ENCODE measurements at places on chromosomes 5 and 9.
A peak's percentile ranks its signal among the peaks of the same experiment; 100 is the strongest.

DNA sequence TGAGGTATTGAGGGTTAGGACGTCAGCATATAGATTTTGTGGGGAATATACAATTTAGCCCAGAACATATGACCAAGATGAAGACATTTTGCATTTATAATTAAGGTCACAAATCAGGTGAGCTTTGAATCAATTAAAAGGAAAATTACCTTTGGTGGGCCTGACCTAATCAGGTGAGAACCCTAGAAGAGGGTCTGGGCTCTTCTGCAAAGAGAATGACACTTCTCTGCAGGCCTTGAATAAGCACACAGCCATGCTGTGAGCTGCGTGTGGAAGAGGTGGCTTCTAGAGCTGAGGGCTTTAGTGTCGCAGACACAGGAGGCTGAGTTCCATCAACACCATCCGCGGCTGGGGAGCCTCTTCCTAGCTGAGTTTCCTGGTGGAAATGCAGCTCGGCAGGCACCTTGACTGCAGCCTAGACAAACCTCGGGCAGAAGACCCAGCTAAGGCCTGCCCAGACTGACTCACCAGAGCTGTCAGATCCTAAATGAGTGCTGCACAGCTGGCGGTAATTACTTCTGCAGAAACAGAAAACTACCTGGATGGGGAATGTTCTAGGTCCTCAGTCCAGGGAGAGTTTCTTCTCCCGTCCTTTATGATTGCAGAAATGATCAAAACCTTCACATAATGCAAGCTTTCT, 287.5 kb upstream of the IRX1 start:
- no peak for DNase-seq

GRCh38 chr9:120891884-120892747, 15.1 kb upstream of the PHF19 start:
- no peak for DNase-seq

DNA sequence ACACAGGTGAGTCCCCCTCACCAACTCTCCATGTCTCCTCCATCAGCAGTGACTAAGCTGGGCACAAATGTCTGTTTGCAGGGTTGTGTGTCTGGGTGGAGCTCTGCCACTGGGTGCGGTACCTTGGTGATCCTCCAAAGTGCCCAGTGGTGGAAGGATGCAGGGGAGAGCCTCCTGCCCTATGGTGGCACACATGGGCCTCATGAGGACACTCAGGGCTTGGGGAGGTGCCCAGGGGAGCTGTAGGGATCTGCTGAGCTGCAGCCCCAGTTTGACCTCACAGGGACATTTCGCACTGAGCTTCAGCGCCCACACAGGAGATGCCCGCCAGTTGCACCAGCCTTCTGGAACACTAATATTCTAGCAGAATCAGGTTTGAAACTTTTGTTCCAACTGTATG, 29.5 kb downstream of the S1PR3 start:
- no peak for DNase-seq

DNA sequence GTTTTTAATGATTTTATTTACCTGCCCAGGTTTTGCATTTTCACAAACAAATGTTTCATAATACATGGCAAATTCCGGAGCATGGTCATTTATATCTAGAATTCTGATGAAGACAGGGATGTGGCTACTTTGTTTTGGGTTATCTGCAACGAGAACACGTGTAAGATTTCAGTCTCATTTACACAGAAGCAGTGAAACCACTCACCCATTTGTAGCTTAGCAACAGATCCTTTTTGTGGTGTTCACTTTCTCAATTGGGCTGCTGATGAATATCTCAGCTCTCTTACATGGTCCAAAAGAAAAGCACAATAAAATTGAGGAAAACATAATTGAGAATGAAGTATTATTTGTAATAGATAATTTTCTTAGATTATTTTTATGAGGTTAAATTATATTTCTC, 148.6 kb downstream of the CDH9 start:
- DNase-seq, result no peak

- no peak for DNase-seq
Observed at GRCh38 chr5:74418709-74419108, 221.8 kb downstream of the ENC1 start.

DNA sequence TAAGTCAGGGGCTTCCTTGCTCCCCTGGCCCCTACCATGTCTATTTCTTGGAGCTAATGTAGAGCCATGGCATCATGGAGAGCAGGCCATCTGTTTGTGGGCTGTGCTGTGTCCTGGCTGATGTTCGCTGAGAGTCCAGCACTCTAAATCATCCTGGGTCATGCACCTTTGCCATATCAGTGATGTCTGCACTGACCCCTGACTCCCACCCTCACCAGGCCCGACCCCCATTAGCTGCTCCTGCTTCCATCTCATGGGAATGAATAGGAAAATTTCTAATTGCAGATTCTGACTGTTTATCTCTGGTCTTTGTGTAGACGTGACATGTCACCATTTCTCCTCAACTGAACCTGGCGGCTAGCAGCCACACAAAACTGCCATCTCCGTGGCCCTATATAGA, 236.9 kb downstream of the NSG2 start:
- DNase-seq, result no peak

GRCh38 chr5:1526190-1526631, 2.5 kb upstream of the LPCAT1 start:
- DNase-seq, result no peak

DNA sequence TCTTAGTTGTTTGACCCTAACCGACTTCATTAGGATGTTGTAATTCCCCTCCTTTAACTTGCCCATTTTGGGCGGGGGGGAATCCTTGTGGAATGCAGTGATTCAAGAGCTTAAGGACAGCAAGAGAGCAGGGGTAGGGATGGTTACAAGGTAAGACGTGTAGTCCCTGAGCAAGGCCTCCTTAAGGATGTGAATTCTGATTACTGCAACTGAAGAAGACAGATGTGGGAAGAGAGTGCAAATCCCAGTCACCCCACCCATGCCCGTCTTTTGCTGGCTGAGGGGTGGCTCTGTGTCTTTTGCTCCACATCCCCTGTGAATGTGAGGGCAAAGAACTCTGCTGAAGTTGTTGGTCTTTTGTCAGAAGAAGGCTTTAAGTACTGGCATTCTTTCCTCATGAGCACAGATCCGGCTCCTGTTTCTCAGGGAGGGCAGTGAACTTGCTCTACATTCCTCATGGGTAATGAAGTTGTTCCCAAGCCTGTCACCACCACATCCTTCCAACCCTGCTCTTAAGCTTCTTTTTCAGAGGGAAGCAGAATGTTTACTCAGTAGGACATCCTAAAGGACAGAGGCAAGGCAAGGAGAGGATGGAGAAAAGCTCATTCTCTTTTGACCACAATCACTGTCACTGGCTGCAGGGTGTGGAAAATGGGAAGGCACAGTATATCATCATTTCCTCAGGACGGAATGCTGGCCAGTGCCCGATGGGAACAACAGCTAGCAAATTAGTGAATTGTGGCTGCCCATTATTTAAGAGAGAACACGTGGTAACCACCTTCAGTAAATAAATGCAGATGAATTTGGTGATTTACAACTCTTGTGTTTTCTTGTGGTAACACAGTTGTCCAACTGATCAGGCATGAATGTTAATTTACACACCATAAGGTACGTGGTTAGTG, 61.5 kb downstream of the RAI14 start:
- DNase-seq, result peak; percentile 96

GRCh38 chr5:131983244-131983771, 28.1 kb downstream of the ACSL6 start:
- DNase-seq, result peak; percentile 55

- no peak for DNase-seq
Observed at GRCh38 chr5:11602298-11602697, 301.9 kb downstream of the CTNND2 start.

- no peak for DNase-seq
Observed at GRCh38 chr5:111929867-111930266, 172.9 kb upstream of the NREP start.

DNA sequence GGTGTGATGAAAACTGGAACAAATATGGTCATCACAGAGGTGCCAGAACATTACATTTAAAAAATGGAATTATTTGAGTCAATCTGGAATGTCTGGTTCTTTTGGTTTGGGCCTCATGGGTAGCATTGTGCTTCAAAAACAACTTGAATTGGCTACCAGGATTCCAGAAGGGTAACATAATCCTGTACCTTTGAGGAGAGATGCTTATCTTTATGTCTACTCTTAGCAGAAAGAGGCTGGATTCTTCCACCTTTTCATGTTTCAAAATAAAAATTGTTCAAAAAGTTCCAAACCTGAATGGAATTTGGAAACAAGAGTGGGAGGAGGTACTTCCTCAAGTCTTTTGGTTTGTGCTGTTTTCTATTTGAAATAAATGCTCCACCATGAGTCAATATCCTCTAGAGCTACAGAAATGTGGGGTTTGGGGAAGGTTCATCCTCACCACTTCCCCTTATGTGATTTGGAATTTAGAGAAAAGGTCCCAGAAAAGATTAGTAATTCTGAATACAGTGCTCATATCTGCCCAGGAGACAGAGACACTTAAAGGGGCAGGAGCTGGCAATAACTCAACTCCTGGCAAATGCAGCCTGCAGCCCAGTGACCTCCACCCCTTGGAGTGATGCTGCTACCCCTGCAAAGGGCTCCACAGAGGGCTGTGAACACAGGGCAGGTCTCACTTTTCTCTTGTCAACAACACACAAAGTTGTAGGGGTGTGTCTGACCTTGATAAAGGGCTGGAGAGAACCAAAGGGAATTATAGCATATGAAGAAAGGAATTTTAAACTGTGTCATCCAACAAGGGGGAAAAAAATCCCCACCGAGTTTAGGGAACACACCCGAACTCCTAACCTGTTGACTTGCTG, 272.8 kb downstream of the CWC27 start:
- DNase-seq, result no peak

DNA sequence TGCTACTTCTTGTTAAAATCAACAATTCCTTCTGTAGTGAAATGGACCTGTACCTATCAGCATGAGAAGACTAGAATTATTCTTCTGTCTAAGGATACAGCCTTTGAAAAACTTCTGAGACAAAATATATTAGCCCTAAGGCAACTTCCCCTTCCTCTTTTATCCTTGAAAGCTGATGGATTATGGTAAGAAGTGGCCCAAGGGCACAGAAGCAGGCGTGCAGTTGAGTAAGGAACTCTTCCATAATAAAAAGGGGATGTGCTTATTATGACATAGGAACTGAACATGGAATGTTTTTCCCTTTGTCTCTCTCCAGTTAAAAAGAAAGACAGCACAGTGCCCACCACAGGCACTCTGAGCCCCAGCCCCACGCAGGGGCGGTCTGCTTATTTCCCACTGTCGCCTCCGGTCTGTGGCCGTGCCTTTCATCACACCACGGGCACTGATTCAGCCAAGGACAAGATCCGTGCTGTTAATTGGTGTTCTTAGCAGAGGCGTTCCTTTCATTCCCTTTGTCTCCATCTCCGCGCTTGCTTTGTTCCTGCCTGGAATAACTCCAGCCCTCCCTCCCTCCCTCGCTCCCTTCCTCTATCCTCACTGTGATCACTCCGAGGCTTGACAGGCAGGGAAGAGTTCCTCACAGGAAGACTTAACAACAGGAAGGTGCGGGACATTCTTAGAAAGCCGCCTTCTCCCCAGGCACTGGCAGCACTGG, 135.9 kb upstream of the OTULINL start:
- DNase-seq, result no peak

DNA sequence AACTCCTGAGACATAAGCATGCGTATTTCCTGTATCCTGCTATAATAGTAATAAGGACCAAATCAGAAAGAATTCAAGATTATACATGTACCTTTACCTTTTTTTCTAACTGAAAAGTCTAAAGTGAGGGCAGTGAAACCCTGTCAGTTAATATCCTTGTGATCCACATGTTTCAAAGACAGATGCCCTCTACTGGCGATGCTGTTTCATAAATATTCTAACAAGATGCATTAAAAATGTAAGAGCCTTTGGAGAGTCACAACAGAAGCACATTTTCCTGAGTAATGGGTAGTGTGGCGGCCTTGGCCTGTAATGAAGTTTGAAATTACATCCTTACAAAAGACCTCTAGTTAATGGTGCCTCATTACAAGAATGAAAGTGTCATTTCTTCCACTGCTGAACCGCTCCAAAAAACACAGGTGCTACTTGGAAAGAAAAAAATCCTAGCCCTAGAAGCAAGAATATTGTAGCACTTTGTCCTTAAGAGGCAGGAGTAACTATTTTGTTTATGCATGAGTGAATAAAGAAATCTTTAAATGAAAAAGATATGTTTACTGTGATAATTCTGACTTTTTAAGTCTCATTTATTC, 232.6 kb downstream of the EPB41L4A start:
- DNase-seq, result peak; percentile 16

- DNase-seq, result no peak
Observed at GRCh38 chr5:34957321-34957720, 28.0 kb downstream of the DNAJC21 start.

DNA sequence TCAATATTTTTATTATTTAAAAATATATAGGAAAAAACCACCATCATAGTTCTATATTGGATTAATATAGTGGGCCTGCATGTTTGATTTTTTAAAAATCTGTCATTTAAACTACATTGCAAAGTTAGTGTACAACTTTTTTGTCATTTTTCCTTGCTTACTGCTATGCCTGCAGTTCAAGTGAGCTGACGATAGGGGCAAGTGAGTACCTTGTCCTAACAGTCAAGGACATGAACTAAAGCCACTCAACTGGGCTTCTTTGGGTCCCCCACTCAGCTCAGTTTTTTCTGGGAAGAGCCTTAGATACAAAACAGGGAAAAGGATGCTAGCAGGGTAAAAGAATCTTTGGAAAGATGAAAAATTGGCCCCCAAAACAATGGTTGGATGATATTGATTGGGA, 269.9 kb downstream of the MAN2A1 start:
- no peak for DNase-seq

DNA sequence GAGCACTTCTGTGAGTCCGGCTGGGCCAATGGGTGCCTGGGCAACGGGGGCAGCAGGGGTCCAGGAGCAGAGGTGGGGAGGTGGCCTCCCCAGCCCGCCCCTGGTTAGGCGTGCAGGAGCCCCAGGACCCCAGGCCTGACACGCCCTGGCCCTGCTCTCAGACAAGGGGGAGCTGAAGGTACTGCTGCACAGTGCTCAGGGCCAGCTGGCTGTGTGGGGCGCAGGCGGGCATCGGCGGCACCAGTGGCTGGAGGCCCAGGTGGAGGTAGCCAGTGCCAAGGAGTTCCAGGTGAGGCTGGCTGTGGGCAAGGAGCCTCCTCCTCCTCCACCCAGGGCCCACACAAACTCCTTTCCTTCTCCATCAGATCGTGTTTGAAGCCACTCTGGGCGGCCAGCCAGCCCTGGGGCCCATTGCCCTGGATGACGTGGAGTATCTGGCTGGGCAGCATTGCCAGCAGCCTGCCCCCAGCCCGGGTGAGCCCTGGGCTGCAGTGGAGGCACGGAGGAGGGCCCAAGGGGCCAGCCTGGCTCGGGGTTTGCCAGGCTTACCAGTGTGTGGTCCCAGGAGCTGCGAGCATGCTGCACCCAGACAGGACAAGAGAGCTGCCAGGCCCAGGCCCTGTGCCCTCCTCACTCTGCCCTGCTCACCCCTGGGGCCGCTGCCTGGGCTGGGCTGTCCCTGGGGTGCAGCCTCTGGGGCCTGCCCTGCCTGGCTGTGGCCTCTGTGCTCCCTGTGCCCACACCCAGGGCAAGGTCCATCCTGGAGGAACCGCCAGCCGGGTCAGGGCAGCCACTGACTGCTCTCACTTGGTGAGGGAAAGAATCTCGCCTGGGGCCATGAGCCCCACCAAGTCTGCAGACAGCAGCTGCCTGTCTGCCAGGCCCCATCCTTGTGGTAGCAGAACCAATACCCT, 7.0 kb downstream of the MAMDC4 start:
- DNase-seq, result no peak

- no peak for DNase-seq
Observed at GRCh38 chr5:27242258-27242626, 203.9 kb upstream of the CDH9 start.

All from astrocyte of the cerebellum (primary cell).